ENCODE measurements at places on chromosomes 4 and X.

- H3K27me3 ChIP-seq: no peaks in the 10 kb centered on the region
- DNase-seq: no peak
- H3K4me1 ChIP-seq: peaks cover 23% of the 10 kb centered on the region
- H3K4me3 ChIP-seq: no peak overlapping the region
Measured at GRCh38 chr4:42655269-42655637, 1.7 kb downstream of the ATP8A1 start.

DNA sequence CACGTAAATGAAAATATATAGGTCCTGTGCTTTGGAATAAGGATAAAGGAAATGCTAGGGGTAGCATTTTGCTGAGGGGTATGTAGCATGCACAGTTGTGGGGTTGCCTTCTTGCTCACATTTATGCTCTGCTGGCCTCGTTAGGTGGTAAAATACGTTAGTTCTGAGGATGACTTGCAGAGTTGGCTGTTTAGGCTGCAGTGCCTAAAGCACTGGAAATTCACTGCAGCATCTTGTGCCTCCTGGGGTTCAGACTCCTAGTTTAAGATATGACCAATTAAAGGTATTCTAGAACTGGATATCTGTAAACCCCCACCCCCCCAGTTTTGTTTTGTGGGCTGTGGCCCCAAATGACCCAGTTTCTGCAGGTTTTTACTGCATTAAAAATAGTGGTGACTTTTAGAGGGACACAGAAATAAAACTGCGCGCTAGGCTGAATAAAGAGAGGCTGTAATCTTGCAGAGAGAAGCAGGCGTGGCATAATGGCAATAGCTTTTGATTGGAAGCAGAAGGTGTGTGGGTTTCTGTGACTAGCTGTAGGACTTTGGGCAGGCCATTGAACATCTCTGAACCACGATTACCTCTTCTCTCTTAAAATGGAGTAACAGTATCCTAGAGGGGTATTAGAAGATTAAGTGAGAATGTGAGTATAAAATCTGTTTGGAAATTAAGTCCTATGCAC is 79.3 kb downstream of the REPS2 start:
- H3K4me1 ChIP-seq: no peaks in the 10 kb centered on the region
- H3K27me3 ChIP-seq: no peaks in the 10 kb centered on the region
- H3K27ac ChIP-seq: no peak overlapping the region

DNA sequence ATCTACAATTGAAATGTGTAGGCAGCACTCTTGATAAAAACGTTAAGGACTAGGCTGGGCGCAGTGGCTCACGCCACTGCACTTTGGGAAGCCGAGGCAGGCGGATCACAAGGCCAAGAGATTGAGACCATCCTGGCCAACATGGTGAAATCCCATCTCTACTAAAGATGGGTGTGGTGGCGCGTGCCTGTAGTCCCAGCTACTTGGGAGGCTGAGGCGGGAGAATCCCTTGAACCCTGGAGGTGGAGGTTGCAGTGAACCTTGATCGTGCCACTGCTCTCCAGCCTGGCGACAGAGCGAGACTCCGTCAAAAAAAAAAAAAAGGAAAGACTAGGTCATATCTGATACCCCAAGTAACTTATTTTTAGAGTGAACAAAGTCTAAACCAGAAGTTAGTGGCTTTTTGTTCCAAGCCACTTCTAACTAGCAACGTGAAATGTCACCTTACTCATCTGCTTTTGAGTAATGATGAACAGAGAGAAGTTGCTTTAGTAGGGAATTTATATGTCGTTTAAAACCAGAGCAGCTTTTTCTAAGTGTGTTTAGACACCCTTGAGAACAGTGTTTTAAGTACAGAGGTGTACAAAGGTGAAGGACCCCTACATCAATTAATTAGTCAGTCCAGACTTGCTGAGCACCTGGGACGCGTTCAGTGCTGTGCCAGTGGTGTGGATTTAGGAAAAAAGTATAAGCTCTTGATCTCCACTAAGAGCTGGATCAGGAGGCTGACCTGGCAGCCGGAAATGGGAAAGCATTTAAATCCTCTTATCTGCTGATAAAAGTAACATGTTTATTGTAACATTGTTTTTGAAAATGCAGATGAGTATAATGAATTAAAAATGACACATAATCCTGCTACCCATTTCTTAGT is 23.5 kb downstream of the SPRY1 start:
- H3K36me3 ChIP-seq: no peaks in the 10 kb centered on the region
- H3K4me3 ChIP-seq: no peak overlapping the region
- no peak overlapping the region for H3K27ac ChIP-seq
- H3K4me1 ChIP-seq: peaks cover 8% of the 10 kb centered on the region
- H3K27me3 ChIP-seq: no peaks in the 10 kb centered on the region

- no peak overlapping the region for H3K27ac ChIP-seq
- no peak for DNase-seq
- no peak overlapping the region for H3K4me3 ChIP-seq
- no peaks in the 10 kb centered on the region for H3K4me1 ChIP-seq
- H3K27me3 ChIP-seq: no peaks in the 10 kb centered on the region
- no peaks in the 10 kb centered on the region for H3K36me3 ChIP-seq
Measured at GRCh38 chr4:120096508-120097297, 30.1 kb upstream of the MAD2L1 start.

DNA sequence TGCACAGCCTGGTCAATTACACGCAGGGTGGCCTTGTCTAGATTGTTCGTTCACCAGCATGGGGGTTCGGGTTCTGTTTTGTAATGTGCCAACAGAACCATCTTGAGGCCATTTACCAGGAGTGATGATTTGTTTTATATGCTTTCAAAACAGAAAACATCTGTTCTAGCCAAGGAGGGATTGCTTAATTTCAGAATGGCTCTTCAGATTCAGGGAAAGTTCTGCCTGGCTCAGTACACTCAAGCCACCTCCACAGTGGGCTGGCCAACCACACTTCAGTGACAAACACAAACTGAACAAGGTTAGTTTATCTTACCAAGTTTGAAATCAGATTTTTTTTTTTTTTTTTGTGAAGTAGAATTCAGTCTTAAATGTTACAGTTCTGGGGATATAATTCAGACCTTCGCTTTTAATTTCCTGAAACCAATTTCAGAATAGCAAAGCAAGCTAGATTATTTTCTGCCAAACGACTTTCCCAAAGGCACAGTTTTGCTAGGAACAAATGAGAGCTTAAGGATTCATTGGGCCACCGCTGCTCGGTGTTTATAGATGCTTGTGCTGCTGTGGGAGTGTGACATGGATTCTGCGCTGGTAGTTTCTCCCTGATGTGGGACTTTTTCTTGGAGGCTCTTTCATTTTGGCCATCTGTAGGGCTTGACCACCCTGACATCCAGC is 23.4 kb downstream of the SMS start:
- H3K36me3 ChIP-seq: peaks cover 3% of the 10 kb centered on the region
- H3K27ac ChIP-seq: no peak overlapping the region
- DNase-seq: no peak
- H3K27me3 ChIP-seq: no peaks in the 10 kb centered on the region
- H3K4me1 ChIP-seq: peaks cover 8% of the 10 kb centered on the region
- H3K4me3 ChIP-seq: no peak overlapping the region

DNA sequence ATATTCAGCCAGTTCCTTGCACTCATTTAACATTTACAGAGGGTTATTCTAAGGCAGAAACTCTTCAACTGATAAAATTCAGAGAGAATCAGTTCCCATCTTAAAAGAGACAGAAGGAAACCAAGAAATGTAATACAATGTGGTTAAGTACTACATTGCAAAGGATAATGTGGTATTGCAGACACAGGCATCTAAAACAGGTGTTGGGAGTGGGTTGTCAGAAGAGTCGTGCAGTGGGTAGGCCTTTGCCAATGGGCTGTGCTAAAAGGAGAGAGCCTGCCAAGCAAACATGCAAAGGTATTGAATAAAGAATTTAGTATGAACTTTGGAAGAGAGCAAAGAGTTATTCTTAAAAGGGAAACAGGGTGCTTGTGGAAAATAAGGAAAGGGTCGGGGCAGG is 1044.4 kb upstream of the DIAPH2 start:
- no peaks in the 10 kb centered on the region for H3K27me3 ChIP-seq
- DNase-seq: no peak
- no peak overlapping the region for H3K4me3 ChIP-seq
- H3K27ac ChIP-seq: no peak overlapping the region
- H3K4me1 ChIP-seq: no peaks in the 10 kb centered on the region

Measured in T-cell (primary cell).